Pulmonary artery endothelial cell (primary cell): ENCODE measurements at places on chromosomes 4 and X.

DNA sequence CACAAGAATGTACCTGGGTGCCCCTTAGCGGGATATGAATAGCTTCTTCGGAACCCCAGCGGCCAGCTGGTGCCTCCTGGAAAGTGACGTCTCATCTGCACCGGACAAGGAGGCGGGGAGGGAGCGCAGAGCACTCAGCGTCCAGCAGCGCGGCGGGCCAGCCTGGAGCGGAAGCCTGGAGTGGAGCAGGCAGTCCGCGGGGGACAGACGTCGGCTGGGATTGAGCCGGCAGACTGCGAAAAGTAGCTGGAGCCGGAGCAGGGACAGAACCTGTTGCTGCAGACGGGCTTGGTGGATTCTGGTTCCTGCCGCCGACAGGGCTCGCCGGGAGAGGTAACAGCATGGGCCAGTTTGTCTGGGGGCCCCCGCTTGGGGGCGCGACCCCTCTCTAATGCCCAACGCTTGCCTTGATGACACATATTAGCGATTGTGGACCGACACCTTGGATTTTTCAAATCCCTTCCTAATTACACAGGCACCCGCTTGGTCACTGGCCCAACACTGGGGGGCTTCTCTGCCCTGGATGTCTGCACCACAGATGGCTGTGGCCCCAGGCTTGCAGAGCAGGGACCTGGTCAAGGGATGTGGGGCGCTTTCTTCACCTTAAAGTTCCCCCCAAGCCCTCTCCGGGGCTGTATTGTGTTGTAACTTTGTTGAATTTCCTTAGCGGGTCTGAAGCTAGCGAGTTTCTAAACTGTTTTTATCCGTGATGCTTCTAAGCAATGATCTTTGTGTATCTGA, at the start of gene NPFFR2:
Gene NPFFR2 (plus strand): TSS at position 133 of the 741 bp plus-strand sequence. CDS start 96,592 bp downstream, outside the sequence.
- peak; percentile 11 for DNase-seq

DNA sequence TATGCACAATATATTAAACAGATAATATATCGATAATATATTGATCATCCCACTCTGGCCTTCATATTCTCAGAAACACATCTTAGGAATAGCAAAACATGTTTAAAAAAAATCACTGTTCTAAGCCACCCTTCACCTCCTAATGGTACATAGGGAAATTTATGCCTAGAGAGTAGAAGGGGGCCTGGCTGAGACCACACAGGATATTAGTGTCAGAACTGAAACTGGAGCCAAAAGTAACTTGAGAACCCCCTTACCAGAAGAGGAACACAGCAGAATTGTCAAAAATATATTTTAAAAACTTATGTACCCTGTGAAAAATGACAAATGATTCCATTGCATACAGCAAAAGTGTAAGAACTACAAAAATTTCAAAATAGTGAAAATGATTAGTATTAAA, 173.1 kb downstream of the VSIG4 start:
- DNase-seq = no peak

DNA sequence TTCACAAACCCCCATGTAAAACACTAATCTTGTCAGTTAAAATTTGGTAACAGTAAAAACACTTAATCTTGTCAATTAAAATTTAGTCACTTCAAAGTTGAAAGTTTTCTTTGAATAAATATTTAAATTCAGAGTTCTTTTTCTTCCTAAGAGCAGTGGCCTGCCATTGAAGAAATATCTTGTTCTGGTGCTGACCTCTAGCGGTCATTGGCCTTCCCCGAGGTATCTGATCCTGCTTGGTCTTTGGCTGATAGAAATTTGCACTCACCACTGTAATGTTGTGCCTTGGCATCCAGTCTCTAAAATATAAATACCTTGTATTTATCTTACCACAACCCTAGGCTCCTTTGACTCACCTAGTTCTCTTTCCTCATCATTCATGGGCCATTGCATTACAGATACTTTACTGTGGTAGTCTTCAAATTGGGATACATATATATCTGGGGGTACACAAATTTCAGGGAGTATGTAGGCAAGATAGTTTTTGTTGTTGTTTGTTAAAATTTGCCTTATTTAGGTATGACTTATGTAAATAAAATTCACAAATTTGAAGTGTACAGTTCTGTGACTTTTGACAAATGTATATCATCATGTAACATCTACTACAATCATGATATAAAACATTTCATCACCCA, 6.7 kb upstream of the ART3 start:
- peak; percentile 39 for DNase-seq

GRCh38 chr4:21544415-21544814, 404.2 kb downstream of the KCNIP4 start:
- DNase-seq = no peak

DNA sequence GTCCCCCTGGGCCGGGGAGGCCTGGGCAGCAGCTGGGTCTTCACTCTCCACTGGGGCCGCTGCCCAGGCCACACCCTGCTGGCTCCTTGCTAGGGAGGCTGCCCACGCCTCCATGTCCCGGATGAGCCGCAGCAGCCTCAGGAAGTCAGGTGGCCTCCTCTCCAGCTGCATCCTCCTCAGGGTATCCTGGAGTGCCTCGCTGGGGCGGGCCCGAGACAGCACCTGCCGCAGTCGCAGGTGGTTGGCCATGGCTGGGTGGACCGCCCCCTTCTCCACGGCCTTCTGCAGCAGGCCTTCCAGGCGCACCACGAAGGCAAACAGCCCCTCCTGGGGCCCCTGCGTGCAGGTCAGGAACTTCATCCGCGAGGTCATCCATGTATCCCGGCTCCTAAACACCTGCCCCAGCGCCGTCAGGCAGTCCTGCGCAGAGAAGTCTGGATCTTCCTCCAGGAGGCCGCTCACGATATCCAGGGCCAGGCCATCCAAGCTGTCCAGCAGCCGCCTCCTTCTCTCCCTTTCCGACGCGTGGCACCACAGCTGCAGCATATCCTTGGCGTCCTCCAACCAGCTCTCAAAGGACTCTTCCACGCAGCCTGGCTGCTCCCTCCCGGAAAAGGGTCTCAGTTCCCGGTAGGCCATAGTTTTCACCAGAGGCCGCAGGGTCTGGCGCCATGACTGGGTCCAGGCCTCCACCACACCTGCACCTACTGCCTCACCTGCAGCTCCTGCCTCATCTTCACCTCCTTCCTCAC, 2.1 kb downstream of the PNMA6F start:
- DNase-seq = no peak

DNA sequence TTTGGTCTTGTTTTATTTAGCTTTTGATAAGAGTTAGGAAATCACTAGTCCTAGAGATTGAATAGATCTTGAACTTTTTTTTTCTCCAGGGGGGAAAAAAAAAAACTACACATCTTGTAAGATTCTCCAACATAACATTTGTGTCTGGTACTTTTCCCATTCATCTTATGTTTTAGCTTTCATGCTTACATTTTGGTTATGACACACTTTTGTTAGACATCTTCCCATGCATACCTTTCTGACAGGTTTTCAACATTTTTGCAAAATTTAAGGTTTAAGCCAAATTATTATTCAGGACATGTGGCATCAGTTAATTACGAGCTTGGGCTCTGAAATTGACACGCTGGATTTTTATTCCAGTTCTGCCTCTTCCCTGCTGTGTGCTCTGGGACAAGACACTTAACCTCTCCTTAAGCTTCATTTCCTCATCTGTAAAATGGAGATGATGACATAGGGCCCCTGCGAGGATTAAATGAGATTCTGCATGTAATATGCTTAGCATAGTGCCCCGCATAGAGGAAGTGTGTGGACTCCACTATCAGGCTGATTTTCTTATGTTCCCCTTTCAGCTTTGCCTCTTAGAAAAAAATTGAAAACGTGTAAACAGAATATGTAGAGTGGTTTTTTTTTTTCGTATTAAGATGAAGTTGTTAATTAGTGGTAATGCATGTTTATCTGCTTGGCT, 5.3 kb downstream of the KIT start:
- DNase-seq = no peak

DNA sequence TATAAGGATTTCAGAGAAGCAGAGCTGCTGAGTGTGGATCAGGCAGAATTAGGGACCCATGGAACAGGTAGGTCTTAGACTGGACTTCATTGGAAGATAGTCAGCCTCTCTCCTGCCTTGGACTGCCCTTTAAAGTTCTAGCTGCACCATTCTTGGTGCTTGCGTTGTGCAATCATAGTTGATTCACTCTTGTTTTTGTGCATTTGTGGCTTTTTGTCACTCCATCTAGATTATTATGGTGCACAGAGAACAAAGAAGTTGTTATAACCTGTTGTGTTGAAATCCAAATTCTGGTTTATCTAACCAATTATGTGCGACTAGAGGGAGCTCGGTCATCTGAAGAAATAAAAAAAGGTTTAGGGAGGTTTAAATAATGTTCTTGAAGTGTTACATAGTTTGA, 59.3 kb downstream of the JADE1 start:
- no peak for DNase-seq

DNA sequence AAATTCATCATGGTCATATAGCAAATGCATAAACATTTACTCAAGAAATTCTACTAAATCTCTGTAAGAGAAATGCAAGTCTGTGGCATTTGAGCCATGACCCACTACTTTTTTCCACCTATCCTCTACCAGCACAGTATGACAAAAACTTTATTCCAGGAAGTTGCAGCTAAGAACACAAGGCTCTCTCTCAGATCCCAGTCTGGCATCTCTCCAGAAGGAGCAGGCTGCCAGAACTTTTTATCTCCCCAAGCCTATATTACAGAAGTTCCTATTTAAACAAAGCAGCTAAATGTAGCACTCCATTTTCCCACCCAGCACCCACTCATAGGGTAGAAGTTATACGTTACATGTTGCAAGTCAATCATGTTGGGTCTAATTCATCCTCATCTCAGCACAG, 49.3 kb upstream of the EPGN start:
- DNase-seq = peak; percentile 57

DNA sequence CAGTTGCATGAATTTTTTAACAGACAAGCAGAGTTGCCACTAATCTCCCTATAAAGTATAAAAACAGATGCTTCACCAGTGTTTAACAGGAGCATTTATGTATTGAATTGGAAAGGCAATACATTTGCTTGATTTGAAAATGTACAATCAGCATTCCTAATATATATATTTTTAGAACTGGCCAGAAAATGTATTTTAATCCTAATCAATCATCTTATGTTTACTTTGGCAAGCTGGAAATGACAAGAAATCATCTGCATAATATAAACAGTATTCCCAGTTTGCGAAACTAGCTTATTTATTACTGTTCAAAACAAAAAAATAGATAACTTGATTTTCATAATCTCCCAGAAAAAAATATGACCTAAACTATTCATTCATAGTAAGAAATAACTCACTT, 123.9 kb downstream of the TBCK start:
- no peak for DNase-seq

- no peak for DNase-seq
Observed at GRCh38 chrX:2478546-2479419, 22.0 kb downstream of the DHRSX start.

DNA sequence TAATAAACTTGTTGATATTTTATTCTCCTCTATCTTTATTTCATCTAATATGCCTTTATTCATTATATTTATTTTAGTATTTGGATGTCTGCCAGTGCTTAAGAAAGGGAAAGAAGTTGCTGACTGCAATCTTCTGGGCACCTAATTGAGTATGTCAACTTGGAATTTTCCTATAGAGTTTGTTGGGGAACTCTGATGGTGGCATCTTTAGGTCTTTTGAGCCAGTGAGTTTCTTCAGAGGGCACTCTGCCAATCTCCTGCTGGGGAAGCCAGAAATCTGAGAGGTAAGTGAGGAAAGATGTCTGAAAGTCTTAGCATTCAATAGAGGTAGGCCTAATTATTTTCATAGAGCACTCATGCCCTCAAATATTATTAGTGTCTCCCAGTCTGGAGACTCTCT, 475.0 kb downstream of the GABRG1 start:
- DNase-seq = no peak

DNA sequence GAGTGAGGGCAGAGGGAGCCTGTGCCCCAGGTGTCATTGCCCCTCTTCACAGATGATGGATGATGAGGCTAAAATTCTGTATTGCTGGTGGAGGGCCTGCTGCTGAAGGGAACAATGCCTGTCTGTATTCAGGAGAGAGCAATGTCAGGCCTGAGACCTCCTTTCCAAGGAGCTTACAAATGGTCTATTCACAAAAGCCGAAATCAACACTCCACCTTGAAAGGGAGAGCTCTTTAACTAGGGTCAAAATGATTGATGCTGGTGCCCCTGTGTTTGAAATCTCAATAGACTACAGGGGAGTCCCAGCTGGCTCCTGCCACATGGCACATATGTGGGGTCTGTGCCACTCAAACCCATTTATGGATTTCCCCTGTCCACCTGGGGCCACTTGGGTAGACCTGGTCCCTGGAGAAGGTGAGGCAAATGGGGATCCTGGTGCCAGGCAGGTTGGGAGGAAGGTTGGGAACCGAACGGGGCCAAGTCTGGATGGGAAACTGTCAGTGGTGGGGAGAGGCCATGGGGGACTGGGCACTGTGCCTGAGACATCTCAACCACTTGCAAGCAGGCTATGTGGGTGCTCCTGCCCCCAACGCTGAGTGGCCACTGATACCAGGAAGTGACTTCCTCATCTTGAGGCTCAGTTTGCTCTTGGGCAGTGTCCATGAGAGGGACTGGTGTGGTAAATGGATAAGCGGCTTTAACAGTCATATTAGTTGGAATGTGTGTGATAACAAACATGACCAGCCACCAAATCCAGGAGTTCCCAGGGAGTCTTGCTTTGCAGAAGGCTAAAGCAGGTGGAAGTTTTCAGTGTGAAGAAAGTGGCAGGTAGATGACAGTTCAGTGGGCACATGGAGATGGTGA, 223.8 kb upstream of the PSAPL1 start:
- DNase-seq = no peak

DNA sequence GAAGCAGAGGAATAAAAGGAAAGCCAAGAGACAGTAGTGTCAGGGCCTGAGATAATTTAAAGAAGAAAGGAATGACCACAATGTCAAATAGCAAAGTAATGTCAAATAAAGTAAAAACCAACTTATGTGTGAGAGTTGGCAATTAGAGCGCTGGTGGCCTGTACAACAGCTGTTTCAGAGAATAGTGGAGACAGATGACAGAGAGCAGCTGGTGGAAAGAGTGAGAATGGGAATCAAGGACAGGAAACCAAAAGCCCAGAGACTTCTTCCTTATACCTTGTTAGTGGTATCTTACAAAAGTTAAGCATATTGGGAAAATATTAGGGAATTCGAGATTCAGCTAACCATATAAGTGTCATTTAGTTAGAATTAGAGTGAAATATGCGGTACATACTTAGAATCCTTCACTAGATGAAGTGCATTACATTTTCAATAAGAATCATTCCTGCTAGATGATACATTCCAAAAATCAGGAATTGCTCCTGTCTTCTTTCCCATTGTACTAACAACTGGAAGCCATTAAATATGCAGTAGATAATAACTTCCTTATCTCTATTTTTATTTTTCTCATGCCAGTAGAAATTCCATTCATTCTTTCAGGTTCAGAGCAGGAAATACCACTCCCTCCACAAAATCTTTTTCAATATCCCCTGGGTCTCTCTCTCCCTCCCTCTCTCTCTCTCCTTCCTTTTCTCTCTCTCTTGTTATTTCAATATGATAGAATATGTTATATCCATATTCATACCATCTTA, 525.4 kb downstream of the CENPC start:
- DNase-seq = no peak

GRCh38 chrX:153777261-153778090, 3.4 kb upstream of the SRPK3 start:
- no peak for DNase-seq

GRCh38 chr4:111681751-111682150, 463.5 kb upstream of the FAM241A start:
- no peak for DNase-seq

GRCh38 chr4:112213856-112214255, 17.7 kb upstream of the AP1AR start:
- DNase-seq = no peak

- no peak for DNase-seq
Observed at GRCh38 chrX:30615229-30615628, 37.7 kb upstream of the TASL start.

- DNase-seq = no peak
Observed at GRCh38 chr4:3439391-3439790, 2.4 kb upstream of the HGFAC start.
